NCI-H1694 (cell line): ENCODE measurements at places on chromosomes 6 and 20.
A peak's percentile ranks its signal among the peaks of the same experiment; 100 is the strongest.

- no peak for DNase-seq
Measured at GRCh38 chr6:117521791-117522502, 39.5 kb downstream of the DCBLD1 start.

- DNase-seq: no peak
Measured at GRCh38 chr20:8132484-8133309, 631 bp downstream of the PLCB1 start.

GRCh38 chr6:93568169-93568568 lies 148.8 kb upstream of the EPHA7 start:
- DNase-seq: no peak

GRCh38 chr6:27890445-27891319 lies 21.5 kb downstream of the OR2B2 start:
- DNase-seq: no peak

DNA sequence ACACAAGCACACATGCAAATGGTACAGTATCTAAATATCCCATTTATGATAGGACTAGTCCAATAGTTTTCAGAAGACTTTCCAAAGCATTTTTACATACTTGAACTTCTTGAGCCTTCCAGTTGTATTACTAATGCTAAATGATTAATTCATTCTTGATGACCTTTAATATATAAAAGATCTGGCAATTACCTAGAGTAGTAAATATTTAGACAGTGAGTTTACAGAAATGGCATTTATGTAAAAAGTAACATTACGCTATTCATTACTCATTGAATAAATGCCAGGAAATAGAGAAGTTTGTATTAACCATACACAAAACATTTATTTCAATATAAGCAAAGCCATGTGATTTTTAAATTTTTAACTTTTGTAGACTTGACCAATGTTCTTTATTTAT lies 158.8 kb downstream of the DST start:
- DNase-seq: no peak

- no peak for DNase-seq
Measured at GRCh38 chr20:50534567-50534966, 24.4 kb downstream of the PTPN1 start.

DNA sequence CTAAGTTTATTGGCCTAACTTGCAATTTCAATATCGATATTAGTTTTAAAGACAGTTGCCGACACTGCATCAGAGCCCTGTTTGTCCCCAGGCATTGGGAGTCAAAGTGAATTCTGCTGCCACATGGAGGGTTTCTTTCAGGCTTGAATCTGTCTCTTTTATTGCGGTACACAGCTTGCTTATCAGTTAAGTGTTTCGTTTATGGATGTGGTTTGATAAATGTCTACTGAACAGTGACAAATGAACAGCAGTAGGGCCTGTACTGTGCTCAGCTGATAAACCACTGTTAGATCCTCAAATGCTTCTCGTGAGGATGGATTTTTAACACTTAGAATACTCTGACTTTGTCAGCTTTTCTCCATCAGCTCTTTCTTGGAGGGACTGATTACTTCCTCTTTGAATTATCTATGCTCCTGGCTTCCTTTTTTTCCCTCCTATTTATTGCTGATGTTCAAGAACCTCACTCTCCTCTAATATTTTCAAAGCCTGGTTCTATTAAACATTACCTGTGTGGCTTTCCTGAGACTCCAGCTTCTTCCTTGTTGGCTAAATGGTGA lies 240.8 kb downstream of the PLCB1 start:
- no peak for DNase-seq

GRCh38 chr6:39387785-39388184 lies 65.3 kb upstream of the KCNK16 start:
- no peak for DNase-seq

- no peak for DNase-seq
Measured at GRCh38 chr6:44966449-44967092, 361.6 kb upstream of the RUNX2 start.

DNA sequence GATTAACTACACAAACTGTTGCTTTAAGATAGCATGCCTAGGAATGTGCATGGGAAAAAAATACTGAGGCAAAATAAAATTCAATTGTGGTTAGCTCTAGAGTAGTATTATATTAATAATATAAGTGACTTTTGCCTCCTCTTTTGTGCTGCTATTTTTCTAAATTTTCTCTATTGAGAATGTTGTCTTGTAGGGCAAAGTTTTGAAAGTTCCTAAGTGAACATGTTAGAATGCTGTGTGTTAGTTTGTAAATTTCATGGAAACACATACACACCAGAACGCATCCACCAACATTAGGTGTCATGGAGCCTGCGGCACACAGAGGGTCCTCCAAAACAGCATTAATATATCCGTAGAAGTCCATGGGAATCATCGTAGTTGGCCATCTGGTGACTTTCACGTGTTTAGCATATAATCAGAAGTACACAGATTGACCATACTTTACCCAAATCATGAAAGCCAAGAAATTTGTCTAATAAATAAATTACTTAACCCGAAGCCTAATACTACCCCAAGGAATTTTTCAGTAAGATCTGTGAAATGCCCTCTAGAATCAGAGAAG lies 25.6 kb downstream of the ARHGAP18 start:
- no peak for DNase-seq

DNA sequence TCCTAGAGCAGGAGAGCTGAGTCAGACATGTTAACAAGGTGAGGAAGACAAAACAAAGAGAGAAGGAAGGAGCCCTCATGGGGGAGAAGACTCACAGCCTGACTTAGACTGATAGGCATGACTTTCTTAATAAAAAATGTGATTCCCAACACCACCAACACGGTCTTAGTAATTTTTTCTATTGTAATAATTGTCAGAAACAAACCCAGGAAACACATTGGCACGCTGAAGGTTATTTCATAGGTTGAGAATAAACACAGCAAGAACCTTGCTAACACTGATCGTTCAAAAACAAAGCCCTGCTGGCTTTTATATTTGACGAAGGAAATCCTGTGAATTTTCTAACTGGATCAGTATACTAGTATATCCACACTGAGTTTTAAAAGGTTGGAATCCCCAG lies 286.8 kb downstream of the HACE1 start:
- DNase-seq: no peak

DNA sequence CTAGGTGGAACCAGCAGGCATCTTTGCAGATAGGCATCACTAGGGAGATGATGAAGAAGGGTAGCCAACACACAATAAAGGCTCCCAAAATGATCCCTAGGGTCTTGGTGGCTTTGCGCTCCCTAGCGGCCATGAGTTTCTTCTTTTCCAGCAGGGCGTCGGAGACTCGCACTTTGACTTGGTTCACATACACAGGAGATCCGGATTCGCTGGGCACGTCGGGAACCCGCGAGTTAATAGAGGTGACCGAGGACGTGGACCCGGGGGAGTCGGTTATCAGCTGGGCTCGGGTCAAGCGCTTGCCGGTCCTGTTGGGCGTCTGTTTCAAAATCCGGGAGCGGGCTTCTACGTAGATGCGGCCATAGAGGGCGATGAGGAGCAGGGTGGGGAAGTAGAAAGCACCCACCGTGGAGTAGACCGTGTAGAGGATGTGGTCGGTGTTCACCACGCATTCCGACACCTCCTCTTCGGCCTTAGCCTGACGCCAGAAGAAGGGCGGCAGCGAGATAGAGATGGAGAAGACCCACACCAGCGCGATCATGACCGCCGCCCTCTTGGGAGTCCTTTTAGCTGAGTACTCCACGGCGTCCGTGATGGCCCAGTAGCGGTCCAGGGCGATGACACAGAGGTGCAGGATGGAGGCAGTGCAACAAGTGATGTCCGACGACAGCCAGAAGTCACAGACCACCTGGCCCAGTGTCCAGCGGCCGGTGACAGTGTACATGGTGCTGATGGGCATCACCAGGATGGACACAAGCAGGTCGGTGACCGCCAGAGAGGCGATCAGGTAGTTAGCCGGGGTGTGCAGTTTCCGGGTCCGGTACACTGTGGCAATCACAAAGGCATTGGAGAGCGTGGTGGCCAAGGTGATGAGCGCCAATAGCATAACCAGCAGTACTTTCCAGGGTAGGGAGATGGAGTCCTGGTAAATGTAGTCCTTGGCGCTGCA lies 658 bp downstream of the HTR1B start:
- no peak for DNase-seq

DNA sequence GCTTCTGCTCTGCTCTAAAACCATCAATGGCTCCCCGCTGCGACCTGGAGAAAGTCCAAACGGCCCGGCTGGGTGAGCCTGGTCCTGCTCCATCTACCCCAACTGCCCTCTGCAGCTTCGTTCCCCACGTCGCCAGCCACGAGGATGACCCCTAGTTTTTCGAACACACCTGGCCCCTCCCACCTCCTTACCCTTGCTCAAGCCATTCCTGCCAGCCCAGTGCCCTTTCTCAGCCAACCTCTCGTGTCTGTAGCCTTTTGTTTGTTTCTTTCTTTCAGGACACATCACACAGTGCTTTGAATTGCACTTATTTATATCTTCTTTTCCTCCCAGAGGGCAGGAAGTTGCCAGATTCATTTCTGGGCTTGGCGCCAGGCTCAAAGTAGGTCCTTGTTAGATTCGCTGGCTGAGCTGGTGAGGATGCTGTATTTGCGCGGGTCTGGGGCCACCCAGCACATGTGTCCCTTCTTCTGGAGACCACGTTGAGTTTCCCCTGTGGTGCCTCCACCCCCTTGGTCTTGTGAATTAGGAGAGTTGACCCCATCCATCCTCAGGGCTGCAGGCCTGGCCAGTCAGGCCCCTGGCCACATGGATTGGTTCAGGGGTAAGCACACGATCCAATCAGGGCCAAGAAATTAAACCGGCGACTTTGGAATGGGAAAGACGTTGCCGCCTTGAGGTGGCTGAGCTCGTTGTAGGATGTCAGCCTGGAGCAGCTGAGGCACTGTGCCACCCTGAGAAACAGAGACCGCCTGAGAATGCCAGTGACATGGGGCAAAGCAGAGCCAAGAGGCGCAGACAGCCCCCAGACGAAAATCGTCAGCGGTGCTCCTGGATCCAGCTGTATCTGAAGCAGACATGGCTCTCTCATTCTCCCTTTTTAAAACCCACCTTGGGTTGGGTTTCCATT lies 156.0 kb downstream of the CEBPB start:
- peak; percentile 46 for DNase-seq

DNA sequence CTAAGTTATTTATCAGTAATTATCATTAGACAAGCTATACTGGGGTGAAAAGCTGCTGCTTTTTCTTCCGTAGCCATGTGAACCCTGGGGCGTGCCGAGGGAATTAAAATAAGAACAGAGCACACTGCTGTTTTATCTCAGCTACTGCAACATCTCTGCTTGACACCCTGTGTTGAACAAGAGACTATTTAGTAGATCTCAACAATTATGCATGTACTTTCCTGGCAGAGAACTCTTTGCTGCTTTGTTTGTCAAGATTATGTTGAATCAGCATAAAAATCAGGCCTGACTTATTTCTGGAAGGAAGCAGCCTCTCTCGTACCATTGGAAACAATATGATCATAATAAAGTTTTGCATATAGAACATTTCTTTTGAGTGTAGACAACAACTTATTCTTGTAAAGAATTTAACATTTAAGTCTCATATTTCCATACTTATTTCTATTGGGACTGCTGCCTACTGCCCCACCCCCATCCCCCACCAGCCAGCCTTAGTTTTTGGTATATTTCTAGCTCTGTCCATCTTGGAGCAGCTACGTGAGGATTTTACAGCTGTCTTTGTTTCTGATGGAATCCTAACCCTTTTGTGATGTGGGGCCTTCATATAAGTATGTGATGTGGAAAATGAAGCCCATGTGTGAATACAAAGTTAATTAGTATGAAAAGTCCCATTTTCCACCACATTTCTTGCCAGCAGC lies 1011.4 kb downstream of the KIF16B start:
- no peak for DNase-seq

DNA sequence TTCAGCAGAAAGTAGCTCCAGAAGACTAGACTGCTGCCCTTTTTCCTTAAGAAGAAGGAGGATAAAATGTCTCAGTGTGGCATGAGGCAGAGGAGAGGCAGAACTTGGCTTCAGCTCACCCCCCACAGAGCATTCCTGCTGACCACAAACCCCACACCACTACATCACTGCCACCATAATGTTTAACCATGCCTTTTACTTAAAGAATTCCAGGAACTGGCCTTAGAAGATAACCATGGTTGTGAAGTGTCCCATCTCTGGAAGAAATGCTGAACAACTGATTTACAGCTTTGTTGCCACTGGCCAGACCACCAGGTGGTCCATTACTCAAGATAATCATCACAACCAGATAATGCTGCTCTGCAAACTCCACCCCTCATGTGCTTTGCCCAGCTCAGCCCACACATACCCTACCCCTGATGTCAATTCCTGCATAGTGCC lies 154.1 kb downstream of the CD24 start:
- DNase-seq: no peak

- no peak for DNase-seq
Measured at GRCh38 chr6:163958646-163959045, 544.1 kb downstream of the QKI start.

DNA sequence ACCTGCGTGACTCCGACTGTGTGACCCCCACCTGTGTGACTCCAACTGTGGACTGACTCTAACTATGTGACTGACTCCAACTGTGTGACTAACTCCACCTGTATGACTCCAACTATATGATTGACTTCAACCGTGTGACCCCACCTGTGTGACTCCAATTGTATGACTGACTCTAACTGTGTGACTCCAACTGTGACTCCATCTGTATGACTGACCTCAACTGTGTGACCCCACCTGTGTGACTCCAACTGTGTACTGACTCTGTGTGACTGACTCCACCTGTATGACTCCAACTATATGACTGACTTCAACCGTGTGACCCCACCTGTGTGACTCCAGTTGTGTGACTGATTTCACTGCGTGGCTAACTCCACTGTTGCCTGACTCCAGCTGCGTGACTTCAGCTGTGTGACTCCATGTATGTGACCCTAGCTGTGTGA lies 38.6 kb downstream of the SYNJ2 start:
- no peak for DNase-seq

GRCh38 chr20:60341062-60341461 lies 382.8 kb downstream of the CDH26 start:
- DNase-seq: no peak

DNA sequence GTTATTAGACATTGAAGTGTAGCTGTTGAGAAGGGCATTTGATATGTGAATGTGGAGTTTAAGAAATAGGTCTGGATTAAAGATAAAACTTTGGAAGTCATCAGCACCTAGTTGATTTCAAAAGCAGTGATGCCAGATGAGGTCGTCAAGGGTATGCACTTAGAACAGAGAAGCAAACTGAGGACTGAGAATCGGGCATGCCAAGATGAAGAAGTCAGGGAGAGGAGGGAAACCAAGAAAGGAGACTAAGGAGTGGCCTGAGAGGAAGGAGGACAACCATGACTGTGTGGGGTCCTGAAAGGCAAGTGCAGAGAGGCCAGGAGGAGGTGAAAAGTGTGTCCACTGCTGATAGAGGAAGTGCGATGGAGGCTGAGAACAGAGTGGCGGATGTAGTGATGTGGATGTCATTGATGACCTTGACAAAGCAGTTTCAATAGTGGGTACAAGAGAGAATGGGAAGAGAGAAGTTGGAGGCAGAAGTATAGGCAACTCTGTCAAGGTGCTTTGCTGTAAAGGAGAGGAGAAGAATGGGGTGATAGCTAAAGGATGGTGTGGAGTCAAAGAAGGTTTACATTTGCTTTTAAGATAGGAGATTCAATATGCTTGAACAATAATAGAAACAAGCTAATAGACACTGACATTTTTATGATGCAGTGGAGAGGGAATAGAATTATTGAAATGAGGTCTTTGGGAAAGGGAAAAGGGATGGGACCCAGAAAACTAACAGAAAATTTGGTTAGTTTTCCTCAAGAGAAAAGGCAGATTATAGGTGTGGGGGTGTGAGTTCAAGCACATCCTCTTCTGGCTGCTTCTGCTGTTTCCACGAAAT lies 139.7 kb upstream of the TMEM170B start:
- DNase-seq: no peak
